NCI-H1092 (cell line): ENCODE measurements at places on chromosomes 2 and 18.

DNA sequence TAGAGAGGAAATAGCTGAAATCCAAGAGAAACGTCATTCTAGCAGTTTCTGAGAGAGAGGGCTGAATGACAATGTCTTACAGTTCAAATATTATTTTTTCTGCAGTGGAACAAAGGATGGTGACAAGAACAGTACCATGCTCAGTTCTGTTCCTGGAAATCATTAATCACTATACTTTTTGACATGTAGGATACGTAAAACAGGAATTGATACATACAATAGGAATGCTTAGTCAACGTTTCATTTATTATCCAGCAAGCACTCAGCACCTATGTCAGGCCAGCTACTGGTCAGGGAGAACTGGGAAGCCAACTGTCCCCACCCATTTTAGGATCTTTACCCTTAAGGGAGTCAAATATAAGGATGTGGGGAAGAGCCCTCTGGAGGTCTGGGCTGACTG, 114.7 kb downstream of the DHRS9 start:
- no peak for DNase-seq

GRCh38 chr2:234099266-234099665, 48.8 kb downstream of the SPP2 start:
- no peak for DNase-seq

GRCh38 chr2:68411397-68412126, 46.5 kb downstream of the PLEK start:
- no peak for DNase-seq

GRCh38 chr2:219447242-219448098, 12.8 kb downstream of the SPEG start:
- no peak for DNase-seq

DNA sequence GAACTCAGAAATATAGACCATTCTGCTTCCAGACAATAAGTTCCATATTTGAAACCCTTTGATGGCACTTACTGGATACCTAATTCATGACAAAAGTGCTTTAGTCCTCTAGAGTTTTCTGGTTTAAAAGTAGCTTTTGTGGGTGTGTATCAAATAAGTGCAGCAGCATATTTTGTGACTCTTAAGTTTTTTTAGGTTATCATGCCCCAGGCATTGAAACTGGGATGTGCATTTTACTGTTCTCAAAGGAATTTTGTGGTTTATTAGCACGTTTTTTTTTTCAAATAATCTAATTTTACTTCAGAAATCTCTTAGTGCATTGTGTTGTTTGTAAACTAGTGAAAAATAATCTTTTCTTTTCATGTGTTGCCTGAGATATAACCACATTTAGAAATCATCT, 1.5 kb downstream of the XRCC5 start:
- no peak for DNase-seq

- no peak for DNase-seq
These were observed 183.1 kb downstream of the SMAD2 start for GRCh38 chr18:47747260-47747795.

GRCh38 chr18:63421514-63421913, 762 bp downstream of the VPS4B start:
- no peak for DNase-seq

- DNase-seq = no peak
These were observed 326.1 kb downstream of the RNF144A start for GRCh38 chr2:7243276-7243675.

GRCh38 chr2:204799791-204800190, 254.5 kb downstream of the PARD3B start:
- no peak for DNase-seq

GRCh38 chr2:121955426-121955825, 200.0 kb downstream of the TSN start:
- peak; percentile 66 for DNase-seq

- DNase-seq = no peak
These were observed 28.8 kb downstream of the BCL2 start for GRCh38 chr18:63290821-63291200.

- no peak for DNase-seq
These were observed 99.3 kb downstream of the MCFD2 start for GRCh38 chr2:46816151-46816845.

DNA sequence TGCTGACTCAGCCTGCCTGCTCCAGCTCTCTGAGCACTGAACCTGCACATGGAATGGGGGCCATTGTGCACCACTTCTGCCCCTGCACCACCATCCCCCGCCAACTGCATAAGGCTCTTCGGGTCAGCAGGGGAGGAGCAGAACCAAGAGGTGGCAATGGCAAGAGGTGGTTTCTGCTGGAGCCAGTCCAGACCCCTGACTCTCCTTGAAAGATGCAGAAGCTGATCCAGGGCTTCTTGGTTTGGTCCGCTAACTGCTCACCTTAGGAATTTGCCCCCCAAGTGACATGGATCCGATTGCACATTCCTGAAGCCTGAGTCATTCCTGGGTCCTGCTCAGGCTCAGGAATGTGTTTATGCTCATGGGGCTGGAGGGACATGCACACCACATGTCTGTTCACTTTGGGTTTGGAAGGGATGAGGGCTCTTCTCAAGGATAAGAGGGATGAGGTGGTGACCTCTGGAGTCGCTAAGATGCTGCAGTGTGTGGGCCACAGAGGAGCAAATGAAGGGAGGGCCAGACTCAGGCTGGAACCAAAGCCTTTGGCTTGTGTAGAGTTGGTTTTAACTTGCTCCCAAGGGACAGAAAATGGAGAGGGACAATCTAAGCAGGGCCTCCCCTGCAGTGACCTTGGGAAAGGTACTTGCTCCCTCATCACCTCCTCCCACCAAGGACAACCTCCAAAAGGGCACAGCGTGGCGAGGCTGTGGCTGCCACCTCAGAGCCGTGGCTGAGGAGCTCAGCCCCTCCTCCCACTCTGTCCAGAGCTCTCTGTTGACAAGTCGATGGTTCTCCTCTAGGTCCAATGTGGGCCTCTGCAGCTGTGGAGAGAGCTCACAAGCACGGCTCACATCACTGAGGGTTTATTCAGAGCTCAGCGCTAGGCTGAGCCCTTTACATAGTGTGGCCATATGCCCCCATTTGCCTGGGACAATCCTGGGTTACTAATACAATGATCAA, 66.2 kb downstream of the HS1BP3 start:
- DNase-seq = no peak

DNA sequence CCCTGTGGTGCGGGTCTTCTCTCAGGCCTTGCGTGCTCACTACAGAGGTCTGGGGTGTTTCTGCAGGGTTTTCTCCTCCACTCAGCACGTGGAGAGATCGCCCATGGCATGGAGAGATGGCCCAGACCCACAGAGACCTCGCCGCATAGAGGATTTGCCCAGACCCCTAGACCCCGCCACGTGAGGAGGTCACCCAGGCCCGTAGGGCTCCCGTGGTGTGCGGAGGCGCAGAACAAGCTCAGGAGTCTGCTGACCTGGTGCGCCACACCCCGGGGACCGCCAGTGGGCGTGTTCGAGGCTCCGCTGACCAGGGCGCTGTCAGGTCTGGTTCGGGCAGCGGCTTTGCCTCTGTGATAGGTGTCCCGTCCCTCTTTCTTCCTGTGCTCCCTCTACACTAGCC, 64.5 kb downstream of the ADI1 start:
- no peak for DNase-seq

- DNase-seq = no peak
These were observed 38.9 kb downstream of the INO80C start for GRCh38 chr18:35458677-35459441.

- no peak for DNase-seq
These were observed 9.1 kb downstream of the PECR start for GRCh38 chr2:216072473-216072872.

DNA sequence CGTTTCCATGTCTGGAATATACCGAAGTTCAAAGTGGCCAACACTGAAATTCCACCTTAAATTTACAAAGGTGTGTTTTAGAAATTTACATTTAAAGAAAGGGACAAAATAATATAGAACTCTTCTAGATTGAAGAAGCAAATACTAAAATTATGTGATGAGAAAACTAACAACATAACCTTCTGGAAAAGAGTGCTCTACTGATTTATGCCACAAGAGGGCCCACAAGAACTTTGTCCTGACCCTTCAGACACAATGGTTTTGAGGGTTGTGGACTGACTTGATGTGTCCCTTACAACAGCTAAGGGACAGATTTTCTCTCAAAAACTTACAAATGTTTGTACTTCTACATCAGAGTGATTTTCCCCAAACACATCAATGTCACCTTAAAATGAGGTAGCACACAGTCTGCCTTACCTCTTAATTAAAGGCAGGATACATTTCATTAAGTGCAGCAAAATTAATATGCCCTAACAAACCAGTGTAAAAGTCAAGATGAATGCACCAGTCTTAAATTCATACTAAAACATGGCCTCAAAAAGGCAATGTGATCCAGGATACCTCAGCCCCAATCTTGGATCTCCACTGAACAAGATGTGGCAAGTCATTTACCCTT, 36.2 kb downstream of the EIF2AK3 start:
- DNase-seq = peak; percentile 4

- DNase-seq = no peak
These were observed 136.6 kb downstream of the ZAP70 start for GRCh38 chr2:97849881-97850528.

DNA sequence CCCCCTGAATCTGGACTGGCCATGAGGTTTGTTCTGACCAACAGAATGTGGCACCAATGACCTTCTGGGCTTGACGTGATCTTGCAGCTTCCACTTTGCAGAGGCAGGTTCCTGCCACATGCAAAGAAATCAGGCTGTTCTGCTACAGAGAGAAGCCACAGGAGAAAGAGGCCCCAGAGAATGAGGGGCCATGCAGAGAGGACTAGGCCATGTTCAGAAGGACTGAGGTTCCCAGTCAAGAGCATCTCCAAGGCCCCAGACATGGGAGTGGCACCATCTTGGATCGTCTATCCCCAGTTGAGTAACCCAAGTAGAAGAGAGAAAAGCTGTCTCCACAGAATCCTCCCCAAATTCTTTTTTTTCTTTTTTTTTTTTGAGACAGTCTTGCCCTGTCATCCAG, 131.1 kb downstream of the ZBTB7C start:
- DNase-seq = no peak

DNA sequence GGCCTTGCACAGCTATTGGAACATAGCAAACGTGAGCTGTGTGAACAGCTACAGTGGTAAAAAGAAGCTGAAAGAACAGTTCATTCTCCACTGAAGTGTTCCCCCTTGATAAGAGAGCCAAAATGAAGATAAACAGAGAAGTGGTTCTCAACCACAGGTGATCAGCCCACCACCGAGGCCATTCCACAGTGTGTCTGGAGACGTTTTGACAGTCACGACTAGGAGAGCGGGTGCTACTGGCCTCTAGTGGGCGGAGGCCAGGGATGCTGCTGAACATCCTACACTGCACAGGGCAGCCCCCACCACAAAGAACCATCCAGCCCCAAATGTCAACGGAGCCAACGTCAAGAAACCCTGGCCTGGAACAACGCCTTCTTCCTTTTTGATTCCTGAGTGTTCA, 38.4 kb downstream of the ADCY3 start:
- DNase-seq = no peak

DNA sequence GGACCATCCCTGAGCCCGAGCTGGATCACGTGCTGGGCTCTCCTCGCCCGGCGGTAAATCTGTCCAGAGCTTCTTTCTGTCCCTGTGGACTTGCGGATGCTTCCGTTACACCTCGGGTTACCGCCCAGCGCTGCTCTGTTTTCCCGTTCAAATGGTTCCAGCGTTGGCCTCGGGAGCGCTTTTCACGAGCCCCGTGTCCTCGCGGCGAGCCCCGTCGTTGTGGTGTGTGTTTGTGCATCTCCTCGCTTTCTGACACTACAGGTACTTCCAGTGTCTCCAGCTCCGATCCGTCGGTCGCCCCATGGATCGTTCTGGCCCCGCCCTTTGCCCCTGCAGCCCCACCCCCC, 77.4 kb downstream of the RTP5 start:
- DNase-seq = no peak

DNA sequence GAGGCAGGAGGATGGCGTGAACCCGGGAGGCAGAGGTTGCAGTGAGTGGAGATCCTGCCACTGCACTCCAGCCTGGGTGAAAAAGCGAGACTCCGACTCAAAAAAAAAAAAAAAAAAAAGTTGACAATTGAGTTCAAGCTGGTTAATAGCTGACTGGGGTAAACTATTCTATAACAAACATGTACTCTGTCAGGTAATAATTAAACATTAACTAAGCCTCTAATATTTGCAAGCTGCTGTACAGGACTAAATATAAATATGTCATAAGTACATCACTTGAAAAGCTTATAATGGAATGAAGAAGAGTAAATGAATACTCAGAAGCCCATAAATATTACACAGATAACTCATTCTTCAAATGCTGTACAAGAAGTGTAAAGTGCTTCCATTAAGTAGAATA, 190.4 kb upstream of the CRIM1 start:
- no peak for DNase-seq

DNA sequence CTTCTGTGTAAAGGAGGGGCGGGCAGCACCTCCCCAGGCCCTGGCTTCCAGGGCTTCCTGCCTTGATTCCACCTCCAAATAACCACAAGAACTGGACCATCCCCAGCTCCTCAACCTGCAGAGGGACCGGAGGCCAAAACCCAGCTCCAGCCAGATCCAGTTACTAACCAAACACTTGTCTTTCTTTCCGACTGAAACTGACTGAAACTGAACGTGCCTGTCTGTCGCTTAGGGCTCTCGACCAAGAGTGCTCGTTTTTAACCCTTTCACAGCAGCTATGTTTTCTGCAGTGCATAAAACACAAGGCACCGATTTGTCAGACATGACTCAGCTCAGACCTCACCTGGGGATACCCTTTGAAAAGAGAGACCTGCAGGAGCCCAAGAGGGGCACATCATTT, 249.9 kb upstream of the SIX2 start:
- DNase-seq = peak; percentile 75

GRCh38 chr2:37829202-37829601, 95.9 kb upstream of the RMDN2 start:
- no peak for DNase-seq

DNA sequence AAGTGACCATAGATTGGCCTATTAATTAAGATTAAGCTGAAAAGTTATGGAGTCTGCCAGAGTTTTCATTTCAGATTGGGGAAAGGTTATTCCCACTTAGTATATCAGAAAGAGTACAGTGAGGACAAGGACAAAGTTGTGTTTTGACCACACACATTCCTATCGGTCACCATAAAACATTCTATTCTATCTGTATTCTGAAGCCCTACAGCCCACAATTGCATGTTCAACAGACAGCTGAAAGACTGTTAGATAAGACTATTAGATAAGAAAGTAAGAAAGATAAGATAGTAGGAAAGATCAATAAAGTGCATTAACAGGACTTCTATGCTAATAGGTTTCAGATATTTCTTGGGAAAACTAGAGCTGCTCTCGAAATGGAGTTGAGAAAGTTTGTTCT, 26.7 kb upstream of the ACYP2 start:
- DNase-seq = no peak

- DNase-seq = no peak
These were observed 46.7 kb downstream of the DGKD start for GRCh38 chr2:233400961-233401360.

DNA sequence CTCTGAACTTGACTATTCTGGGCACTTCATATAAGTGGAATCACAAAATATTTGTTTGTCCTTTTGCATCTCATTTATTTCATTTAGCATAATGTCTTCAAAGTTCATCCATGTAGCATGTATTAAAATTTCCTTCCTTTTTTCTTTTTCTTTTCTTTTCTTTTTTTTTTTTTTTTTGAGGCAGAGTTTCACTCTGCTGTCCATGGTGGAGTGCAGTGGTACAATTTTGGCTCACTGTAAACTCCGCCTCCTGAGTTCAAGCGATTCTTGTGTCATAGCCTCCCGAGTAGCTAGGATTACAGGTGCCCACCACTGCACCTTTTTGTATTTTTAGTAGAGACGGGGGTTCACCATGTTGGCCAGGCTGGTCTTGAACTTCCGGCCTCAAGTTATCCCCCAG, 11.9 kb downstream of the ATP8B1 start:
- no peak for DNase-seq
